ENCODE measurements at places on chromosomes 7 and 10.
A peak's percentile ranks its signal among the peaks of the same experiment; 100 is the strongest.

- DNase-seq, result peak; percentile 20
Measured at GRCh38 chr7:30556840-30557239, 37.8 kb upstream of the GARS1 start.

GRCh38 chr10:4519658-4520402 lies 306.2 kb upstream of the AKR1E2 start:
- no peak for DNase-seq

DNA sequence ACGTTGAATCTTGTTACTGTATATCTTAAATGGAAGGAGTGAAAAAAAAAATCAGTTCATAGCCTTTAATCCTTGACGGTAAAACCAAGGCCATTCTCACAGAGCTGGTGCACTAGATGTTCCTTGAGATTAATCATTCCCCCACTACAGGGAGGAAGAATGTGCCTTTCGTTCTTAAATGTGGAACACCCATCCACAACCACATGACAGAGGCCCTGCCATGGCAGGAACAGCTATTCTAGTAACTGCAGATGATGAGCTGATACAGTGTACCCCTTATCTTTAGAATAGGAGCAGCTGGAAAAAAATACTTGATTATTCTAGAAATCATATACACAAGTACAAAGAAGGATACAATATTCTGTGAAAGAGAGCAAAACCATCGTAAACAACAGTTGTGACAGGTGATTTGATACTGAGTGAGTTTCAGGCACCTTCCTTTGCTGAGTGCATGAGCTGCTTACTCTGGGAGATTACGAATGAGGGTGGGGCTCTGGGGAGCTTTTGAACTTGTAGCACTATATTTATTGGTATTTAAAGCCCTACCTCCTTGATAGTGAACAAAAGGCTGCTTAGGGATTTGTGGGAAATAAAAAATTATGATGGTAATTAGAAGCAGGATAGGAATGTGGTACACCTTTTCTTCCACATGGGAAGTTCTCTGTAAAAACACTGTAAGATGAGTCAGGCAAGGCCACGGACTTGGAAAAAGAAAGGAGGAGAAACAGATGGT lies 244.4 kb upstream of the SLC26A5 start:
- no peak for DNase-seq

DNA sequence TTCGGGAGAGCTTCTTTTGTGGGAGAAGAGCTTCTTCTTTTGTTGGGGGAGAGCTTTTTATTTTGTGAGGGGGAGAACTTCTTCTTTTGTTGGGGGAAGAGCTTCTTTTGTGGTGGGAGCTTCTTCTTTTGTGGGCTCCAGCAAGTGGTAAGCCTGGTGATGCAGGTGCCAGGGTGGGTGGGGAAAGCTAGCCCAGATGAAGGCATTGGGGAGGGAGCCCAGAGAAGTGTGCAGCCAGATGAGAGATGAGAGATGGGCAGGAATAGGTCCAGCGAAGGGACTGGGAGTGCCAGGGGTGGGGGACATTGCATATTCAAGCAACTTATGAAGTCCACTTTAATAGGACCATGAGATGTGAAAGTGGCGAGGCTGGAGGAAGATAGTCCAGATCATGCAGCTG lies 9.7 kb downstream of the ADRA2A start:
- no peak for DNase-seq

DNA sequence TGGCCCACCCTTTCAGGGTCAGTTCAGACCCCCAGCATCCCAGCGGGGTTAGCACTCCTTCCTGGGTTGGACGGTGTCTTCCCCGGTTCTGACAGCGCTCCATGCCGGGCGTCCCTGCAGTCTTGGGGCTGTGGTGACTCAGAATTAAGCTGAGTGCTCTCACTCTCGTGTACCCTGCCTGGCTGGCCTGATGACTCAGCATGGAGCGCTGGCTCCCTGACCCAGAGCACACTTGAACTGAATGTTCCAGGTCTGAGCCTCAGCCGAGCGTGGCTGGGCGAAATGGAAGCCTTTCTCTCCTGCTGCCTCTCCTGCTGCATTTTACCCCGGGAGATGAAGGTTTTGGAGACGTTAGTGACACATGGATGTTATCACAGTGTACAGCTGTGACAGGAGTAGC lies 7.1 kb downstream of the BAG3 start:
- DNase-seq, result no peak

- DNase-seq, result no peak
Measured at GRCh38 chr10:133475425-133475734, 21.6 kb downstream of the SCART1 start.

DNA sequence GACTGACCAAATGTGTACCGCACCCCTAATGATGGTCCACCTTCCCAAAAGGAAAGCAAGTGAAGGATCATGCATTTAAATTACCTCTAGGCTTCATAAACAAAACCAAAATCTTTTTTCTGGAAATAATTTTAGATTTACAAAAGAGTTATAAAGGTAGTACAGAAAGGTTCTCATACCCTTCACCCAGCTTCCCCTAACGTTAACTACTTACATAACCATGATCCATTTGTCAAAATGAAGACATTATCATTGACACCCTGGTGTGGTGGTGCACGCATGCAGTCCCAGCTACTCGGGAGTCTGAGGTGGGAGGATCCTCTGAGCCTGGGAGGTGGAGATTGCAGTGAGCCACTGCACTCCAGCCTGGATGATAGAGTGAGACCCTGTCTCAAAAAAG lies 75.1 kb upstream of the TCF7L2 start:
- no peak for DNase-seq

DNA sequence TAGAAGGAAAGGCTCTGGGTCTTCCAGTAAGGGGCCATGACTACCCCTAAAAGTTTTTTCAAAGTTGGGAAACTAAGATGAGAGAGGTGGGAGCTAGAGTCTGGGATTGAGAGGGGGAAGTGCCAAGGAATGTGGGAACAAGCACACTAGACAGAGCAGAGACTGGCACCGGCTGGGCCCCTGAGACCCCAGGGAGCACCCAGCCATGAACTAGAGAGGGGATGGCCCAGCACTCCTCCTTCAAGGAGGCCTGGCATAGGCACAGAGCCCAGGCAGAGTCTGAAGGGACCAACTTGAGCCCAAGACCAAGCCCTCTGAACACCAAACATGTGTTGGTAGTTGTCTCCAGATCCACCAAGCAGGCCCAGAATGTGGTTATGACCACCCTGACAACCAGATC lies 119.0 kb downstream of the GRID1 start:
- DNase-seq, result no peak

All from globus pallidus (tissue), 1 donor.